Karpas-422 (cell line): ENCODE measurements at places on chromosomes 1 and 21. TPM values are rescaled to one million over a fixed set of nuclear protein-coding genes. Genes with fewer than 3 reads are reported as not detected.

PHACTR4 gene
- 8.5 and 10.0 TPM in 2 replicates for total RNA-seq

EFNA3 gene
- 12.2 and 15.7 TPM in 2 replicates for total RNA-seq

FCRL2 gene
- total RNA-seq: 136 and 168 TPM in 2 replicates

DNAJC6 gene
- total RNA-seq: 0.37 and 0.72 TPM in 2 replicates

RGS16 gene
- total RNA-seq: 19.0 and 27.7 TPM in 2 replicates

C1QC gene
- total RNA-seq: not detected in 2 replicates

FAM151A gene
- total RNA-seq: not detected in 2 replicates

LCE3E gene
- not detected in 2 replicates for total RNA-seq

DNA sequence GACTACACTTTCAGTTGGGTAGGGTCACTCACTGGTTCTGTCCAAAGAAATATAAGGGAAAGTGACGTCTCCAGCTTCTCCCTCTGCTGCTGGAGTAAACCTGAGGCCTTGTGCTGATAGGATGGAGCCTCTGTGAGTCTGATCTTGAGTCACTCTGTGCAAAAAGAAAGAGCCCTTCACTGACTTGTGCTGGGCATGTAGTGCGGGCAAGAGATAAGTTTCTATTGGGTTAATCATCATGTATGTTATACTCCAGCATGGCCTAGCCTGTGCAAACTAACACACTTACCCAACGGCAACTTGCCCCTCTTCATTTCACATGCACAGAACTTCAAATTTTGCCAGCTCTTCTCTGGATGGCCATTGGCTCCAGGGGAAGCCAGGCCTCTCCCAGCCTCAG is 118.5 kb upstream of the LMO4 start:
- no peak for DNase-seq
- no peak overlapping the region for H3K4me3 ChIP-seq
- H3K36me3 ChIP-seq: no peaks in the 10 kb centered on the region
- no peak overlapping the region for H3K27ac ChIP-seq

DNA sequence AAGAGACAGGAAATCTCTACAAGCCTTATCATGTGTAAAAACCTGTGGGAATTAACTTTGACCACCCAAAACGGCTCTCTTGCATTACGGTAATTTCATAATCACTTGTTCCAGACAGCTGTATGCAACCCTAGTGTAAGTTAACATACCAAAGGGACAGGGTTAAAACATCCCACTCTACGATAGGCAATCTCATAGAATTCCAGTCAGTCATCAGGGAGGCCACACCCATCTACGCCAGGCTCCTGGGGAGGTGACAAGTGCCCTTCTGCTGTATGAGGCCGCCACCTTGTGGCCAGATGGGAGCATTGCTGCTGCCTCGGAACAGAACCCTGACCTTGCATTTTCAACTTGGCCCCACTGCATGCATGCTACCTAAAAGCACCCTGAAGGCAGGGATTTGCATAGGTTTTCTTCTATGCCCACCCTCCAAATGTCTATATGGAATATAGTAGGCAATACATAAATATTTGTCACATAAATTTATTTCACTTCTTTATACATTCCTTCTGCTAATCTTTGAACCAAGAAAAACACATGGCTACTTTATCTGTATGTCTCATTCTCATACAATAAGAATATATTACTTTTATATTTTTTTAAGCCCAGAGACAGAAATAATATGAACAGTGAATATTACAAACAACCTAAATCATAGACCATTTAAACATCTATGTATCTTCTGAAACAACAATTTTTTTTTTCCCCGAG is 12.6 kb downstream of the HSF2BP start:
- DNase-seq: peak; percentile 92
- H3K27me3 ChIP-seq: no peaks in the 10 kb centered on the region
- no peak overlapping the region for H3K27ac ChIP-seq
- H3K36me3 ChIP-seq: no peaks in the 10 kb centered on the region
- peaks cover 18% of the 10 kb centered on the region for H3K4me1 ChIP-seq
- H3K4me3 ChIP-seq: no peak overlapping the region

GRCh38 chr1:115112496-115113375 is 23.4 kb upstream of the TSPAN2 start:
- DNase-seq: peak; percentile 54
- no peaks in the 10 kb centered on the region for H3K4me1 ChIP-seq
- no peaks in the 10 kb centered on the region for H3K36me3 ChIP-seq
- H3K4me3 ChIP-seq: no peak overlapping the region
- no peak overlapping the region for H3K27ac ChIP-seq

DNA sequence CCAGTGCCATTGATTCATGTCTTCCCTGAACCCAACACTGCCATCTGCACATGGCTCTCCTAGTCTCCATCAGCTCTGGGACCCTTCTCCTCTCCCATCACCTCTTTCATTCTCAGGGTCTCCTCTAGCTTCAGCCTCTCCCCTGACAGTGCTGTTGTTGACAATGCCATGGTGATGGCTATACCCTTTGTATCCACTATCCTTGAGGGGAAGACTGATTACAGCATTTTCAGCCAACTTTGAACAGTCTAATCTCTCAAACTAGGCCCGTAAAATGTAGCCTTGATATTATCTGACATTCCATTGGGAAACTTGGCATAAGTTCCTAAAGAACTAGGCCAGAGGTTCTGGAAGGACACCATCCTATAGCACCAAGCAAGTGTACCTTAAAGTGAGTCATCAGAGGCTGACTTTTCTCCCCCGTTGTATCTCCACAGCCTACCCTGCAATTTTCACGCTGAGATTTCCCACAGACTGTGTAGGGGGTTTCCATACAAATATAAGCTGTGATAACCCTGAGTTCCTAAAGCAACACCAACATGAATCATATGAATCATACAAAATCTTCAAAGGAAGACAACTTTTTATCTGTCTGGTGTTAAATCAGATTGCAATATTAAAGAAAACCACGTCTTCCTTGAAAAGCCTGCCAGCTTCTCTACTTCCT is 5.8 kb downstream of the HAO2 start:
- DNase-seq: no peak
- no peaks in the 10 kb centered on the region for H3K27me3 ChIP-seq
- no peaks in the 10 kb centered on the region; the same call in 1 of the 2 replicates for H3K4me1 ChIP-seq
- no peak overlapping the region for H3K4me3 ChIP-seq
- no peak overlapping the region for H3K27ac ChIP-seq
- no peaks in the 10 kb centered on the region for H3K36me3 ChIP-seq

- no peaks in the 10 kb centered on the region for H3K27me3 ChIP-seq
- H3K36me3 ChIP-seq: no peaks in the 10 kb centered on the region
- no peak overlapping the region for H3K4me3 ChIP-seq
Measured at GRCh38 chr1:22327411-22327810, 124.2 kb upstream of the ZBTB40 start.

DNA sequence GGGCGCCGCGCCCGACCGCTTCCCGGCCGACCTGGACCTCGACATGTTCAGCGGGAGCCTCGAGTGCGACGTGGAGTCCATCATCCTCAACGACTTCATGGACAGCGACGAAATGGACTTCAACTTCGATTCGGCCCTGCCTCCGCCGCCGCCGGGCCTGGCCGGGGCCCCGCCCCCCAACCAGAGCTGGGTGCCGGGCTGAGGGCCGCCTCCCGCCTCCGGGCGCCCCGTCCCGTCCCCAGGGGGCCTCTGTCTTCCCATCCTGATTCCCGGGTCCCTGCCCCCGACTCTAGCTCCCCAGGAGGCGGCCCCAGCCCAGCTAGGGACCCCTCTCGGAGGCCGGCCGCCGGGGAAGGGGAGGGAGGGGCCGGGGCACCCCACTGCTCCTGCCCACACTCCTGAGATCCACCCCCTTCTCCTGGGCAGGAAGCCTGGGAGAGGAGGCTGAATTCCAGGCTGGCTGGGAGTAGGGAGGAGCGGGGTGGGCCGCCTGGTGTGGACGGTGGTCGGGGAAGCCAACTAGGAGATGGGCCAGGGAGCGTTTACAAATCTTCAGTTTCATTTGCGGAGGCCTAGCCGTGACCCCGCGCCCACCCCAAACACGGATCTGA is 21.4 kb downstream of the FOXO6 start:
- no peaks in the 10 kb centered on the region for H3K36me3 ChIP-seq
- H3K4me1 ChIP-seq: peaks cover 38% of the 10 kb centered on the region

GRCh38 chr21:38796424-38796823 is 9.3 kb upstream of the ETS2 start:
- peaks cover 6% of the 10 kb centered on the region; the same call in 1 of the 2 replicates for H3K4me1 ChIP-seq
- H3K27me3 ChIP-seq: no peaks in the 10 kb centered on the region
- H3K36me3 ChIP-seq: no peaks in the 10 kb centered on the region
- DNase-seq: no peak
- H3K4me3 ChIP-seq: no peak overlapping the region
- H3K27ac ChIP-seq: no peak overlapping the region

DNA sequence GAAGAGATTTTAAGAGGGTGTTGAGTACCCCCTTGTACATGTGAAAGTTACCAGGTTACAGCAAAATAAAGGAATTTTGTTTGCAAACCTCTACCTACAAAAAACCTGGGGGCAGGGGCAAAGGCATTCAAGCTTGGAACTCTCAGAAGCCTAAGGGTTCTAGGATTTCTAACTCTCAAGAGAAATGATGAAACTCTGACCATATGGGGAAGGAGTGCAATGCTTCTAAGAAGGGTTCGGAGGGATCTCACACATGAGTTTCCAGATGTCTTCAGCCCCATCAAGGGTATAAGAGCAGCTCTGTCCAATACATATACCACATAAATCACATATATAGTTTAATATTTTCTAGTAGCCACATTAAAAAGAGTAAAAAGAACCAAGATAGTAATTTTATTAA is 7.3 kb upstream of the FCGR2A start:
- no peaks in the 10 kb centered on the region for H3K27me3 ChIP-seq
- H3K4me1 ChIP-seq: peaks cover 4% of the 10 kb centered on the region; the same call in 1 of the 2 replicates
- H3K4me3 ChIP-seq: no peak overlapping the region
- H3K36me3 ChIP-seq: no peaks in the 10 kb centered on the region

DNA sequence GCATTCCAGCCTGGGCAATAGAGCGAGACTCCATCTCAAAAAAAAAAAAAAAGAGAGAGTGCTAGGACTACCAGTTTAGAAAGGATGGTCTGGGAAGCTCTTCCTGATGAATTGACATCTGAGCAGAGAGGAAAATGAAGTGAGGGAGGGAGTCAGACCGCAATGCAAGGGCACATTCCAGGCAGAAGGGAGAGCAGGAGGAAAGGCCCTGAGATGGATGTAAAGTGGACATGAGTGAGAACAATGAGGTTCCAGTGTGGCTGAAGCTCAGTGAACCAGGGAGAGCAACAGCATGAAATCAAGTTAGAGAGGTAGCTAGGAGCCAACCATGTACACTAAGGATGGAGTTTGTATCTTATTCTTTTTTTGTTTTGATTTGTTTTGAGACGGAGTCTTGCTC is 55.9 kb upstream of the SPOCD1 start:
- H3K4me3 ChIP-seq: no peak overlapping the region
- H3K36me3 ChIP-seq: no peaks in the 10 kb centered on the region

- no peaks in the 10 kb centered on the region for H3K4me1 ChIP-seq
- no peak for DNase-seq
- H3K27ac ChIP-seq: no peak overlapping the region
- no peaks in the 10 kb centered on the region for H3K27me3 ChIP-seq
Measured at GRCh38 chr21:28099001-28099705, 893.5 kb downstream of the LTN1 start.

- H3K36me3 ChIP-seq: no peaks in the 10 kb centered on the region
- DNase-seq: no peak
- H3K27ac ChIP-seq: no peak overlapping the region
- H3K4me1 ChIP-seq: peaks cover 11% of the 10 kb centered on the region
- no peak overlapping the region for H3K4me3 ChIP-seq
Measured at GRCh38 chr1:226542623-226543103, 5.9 kb upstream of the STUM start.

- no peak overlapping the region for H3K27ac ChIP-seq
- no peaks in the 10 kb centered on the region for H3K36me3 ChIP-seq
- no peaks in the 10 kb centered on the region for H3K27me3 ChIP-seq
- H3K4me1 ChIP-seq: no peaks in the 10 kb centered on the region
- H3K4me3 ChIP-seq: no peak overlapping the region
Measured at GRCh38 chr1:239456788-239457187, 70.4 kb downstream of the CHRM3 start.

DNA sequence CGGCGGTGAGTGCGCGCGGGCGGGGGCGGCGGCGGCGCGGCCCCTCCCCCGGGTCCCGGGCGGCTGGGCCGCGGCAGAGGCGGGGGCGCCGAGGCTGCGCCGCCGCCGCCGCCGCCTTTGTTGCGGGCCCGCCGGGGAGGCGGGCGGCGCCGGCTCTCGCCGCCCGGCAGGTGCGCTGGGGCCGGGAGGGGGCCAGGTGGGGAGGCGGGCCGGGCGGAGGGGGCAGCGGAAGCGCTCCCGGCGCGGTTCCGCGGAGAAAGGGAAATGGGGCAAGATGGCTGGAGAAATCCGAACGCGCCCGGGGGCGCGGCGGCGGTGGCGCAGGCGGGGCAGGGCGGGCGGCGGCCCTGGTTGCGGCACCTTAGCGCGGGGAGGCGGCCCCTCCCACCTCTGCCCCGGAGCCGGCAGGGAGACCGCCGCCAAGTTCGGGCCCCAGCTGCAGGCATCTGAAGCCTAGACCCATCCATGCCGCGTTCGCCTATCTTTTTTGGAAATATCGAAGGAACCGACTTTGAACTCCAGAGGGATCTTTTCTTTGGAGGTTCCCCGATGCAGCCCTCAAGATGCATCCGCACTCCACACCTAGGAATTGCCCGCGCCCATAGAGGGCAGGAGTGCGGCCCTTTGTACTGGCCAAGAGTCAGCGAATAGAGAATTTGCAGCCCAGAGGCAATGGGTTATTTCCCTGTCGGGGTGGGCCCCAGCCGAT is 479 bp downstream of the POGK start:
- peak; percentile 75 for DNase-seq
- H3K27ac ChIP-seq: peak overlapping the region; percentile 50
- H3K4me1 ChIP-seq: peaks cover 27% of the 10 kb centered on the region
- peak overlapping the region; percentile 86 for H3K4me3 ChIP-seq

- no peaks in the 10 kb centered on the region for H3K27me3 ChIP-seq
- DNase-seq: no peak
- no peaks in the 10 kb centered on the region for H3K36me3 ChIP-seq
- no peaks in the 10 kb centered on the region for H3K4me1 ChIP-seq
- H3K4me3 ChIP-seq: no peak overlapping the region
- H3K27ac ChIP-seq: no peak overlapping the region
Measured at GRCh38 chr1:84062496-84062895, 63.6 kb upstream of the TTLL7 start.

GRCh38 chr1:65995928-65996327 is 203.2 kb downstream of the PDE4B start:
- H3K27ac ChIP-seq: no peak overlapping the region
- H3K36me3 ChIP-seq: no peaks in the 10 kb centered on the region
- no peaks in the 10 kb centered on the region for H3K4me1 ChIP-seq
- no peak for DNase-seq

DNA sequence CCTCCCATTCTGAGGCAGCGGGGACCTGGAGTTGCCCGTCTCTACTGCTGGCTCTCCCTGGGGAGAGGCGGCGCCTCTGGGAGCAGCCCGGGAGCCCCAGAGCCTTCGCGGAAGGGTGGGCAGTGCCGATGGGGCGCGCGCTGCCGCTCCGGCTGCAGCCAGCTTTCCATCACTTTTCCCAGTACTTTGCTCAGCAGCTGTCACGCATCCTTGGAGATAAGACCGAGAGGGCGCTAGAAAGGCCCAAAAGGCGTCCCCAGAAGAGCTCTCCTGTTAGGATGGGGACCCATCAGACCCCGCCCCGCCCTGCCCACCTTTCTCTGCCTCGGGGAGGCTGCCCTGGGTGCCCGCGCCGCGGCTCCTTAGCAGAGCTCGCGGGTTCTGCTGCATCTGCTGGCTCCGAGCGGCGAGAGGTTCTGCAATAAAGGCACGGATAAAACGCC is 534 bp downstream of the KCNH1 start:
- no peak for DNase-seq
- no peak overlapping the region for H3K27ac ChIP-seq
- no peak overlapping the region for H3K4me3 ChIP-seq
- H3K27me3 ChIP-seq: no peaks in the 10 kb centered on the region
- no peaks in the 10 kb centered on the region for H3K36me3 ChIP-seq
- H3K4me1 ChIP-seq: no peaks in the 10 kb centered on the region

GRCh38 chr1:246698466-246699094 is 25.6 kb upstream of the SCCPDH start:
- no peak overlapping the region for H3K4me3 ChIP-seq
- DNase-seq: peak; percentile 43
- H3K27ac ChIP-seq: peak overlapping the region; percentile 70
- peaks cover 20% of the 10 kb centered on the region for H3K4me1 ChIP-seq
- H3K36me3 ChIP-seq: no peaks in the 10 kb centered on the region
